ENCODE measurements at places on chromosomes 12 and 14. TPM values are rescaled to one million over a fixed set of nuclear protein-coding genes. Genes with fewer than 3 reads are reported as not detected.

DNA sequence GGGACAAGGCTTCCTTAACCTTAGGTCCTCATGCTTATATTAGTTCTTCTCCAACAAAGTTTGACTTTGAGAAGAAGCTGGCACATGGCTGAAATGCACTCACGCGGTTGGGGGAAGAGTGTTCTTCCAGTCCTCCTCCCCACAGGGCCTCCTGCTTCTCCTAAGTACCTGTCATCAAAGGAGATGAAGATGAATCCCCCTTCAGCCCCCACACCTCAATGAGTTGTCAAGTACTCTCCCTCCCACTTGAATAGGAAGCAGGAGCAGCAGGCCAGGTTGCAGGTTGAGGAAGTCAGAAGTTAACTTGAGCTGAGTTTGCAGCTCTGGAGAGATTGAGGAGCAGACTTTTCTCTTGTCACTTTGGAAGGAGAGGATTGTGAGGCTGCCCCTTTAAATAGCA is 2.9 kb upstream of the PDE1B start:
- DNase-seq: no peak

DNA sequence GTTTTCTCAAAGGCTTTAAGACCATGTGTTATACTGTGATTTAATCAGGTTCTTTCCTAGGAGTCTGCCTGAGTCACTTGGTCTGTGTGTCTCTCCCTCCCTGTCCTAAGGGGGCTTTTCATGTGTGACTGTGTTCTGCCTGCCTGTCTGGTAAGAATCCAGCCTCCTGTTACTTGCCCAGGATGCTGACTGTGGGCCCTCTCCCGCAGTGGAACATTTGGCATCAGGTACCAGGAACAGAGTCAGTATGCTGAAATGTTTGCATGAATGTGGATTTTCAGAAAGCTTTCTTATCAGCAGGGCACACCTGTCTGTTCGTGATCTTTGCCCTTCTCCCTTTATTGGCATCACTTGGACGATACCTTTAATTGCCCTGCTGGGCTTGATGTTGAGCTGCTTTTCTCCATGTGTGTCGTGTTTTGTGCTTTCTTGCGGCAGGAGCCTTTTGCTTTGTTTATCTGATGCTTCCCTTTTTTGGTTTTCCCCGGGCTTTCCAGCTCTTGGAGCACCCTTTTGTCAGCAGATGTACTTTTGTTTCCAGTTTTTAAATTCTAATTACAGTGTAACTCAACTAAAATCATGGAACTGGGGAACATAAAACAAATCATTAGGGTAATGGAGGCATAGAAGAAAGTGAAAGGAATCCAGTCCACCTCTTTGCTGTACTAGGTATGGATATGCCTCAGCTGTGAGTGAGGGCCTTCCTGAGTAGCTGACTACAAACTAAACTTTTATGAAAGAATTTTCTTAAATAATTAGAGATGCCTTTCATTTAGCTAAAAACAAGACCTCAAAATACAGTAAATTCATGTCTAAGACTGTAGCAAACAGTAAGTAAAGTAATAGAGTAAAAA is 72.5 kb downstream of the TRAF3 start:
- DNase-seq: peak; percentile 73

- DNase-seq: no peak
Observed at GRCh38 chr12:5889381-5890047, 55.5 kb downstream of the ANO2 start.

GRCh38 chr14:69891422-69891821 is 12.2 kb downstream of the SMOC1 start:
- no peak for DNase-seq

Gene GLT1D1
- not detected for total RNA-seq

Gene FSCB
- not detected for total RNA-seq

Gene RHEBL1
- total RNA-seq: 1.5 TPM
